H9 (cell line): ENCODE measurements at places on chromosomes 11 and 22. TPM values are rescaled to one million over a fixed set of nuclear protein-coding genes. Genes with fewer than 3 reads are reported as not detected.
A peak's percentile ranks its signal among the peaks of the same experiment; 100 is the strongest.

GRCh38 chr11:14657841-14658240, 14.2 kb downstream of the PDE3B start:
- no peak overlapping the region for H3K27ac ChIP-seq
- peaks cover 21% of the 10 kb centered on the region for H3K36me3 ChIP-seq
- H3K4me1 ChIP-seq, result no peaks in the 10 kb centered on the region
- no peaks in the 10 kb centered on the region for H3K27me3 ChIP-seq
- no peak overlapping the region for H3K4me3 ChIP-seq

The ASRGL1 gene
- 30.9 and 31.1 TPM in 2 replicates for total RNA-seq

- H3K36me3 ChIP-seq, result no peaks in the 10 kb centered on the region
- peaks cover 6% of the 10 kb centered on the region; the same call in 1 of the 2 replicates for H3K4me1 ChIP-seq
- no peak overlapping the region for H3K27ac ChIP-seq
- no peak overlapping the region for H3K4me3 ChIP-seq
- H3K27me3 ChIP-seq, result no peaks in the 10 kb centered on the region
Measured at GRCh38 chr11:11401960-11402535, 49.0 kb upstream of the CSNK2A3 start.

The TEAD1 gene
- 75.1 and 76.8 TPM in 2 replicates for total RNA-seq

GRCh38 chr22:33492210-33492651, 428.0 kb downstream of the LARGE1 start:
- H3K36me3 ChIP-seq, result peaks cover 3% of the 10 kb centered on the region; the same call in 1 of the 2 replicates
- peak overlapping the region; percentile 10 for H3K27ac ChIP-seq
- peaks cover 9% of the 10 kb centered on the region for H3K4me1 ChIP-seq
- no peak for DNase-seq
- H3K4me3 ChIP-seq, result peak overlapping the region; percentile 64; the same call in 1 of the 3 replicates
- H3K27me3 ChIP-seq, result no peaks in the 10 kb centered on the region

DNA sequence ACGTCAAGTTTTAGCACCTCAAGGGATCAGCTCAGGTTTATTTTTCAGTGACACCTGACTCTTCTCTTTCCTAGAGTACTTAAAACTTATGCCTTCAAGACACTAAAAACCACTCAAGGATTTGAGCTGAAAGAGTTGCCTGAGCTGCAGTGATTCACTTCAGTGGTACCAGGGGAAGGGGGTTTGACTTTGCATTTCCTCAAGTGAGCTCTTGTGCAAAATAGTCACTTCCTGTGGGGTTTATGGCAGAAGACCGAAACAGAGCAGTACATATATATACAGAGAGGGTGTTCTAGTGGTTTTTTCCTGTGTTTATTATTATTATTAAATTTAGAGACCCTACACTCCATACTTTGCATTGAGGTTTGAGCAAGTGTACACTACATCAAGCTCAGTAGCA, 60.7 kb downstream of the DBX1 start:
- H3K4me1 ChIP-seq, result no peaks in the 10 kb centered on the region
- DNase-seq, result no peak
- H3K27me3 ChIP-seq, result no peaks in the 10 kb centered on the region
- no peak overlapping the region for H3K4me3 ChIP-seq

GRCh38 chr11:12009617-12010321, 1.3 kb upstream of the DKK3 start:
- no peak for DNase-seq
- H3K4me3 ChIP-seq, result peak overlapping the region; percentile 84
- H3K4me1 ChIP-seq, result peaks cover 2% of the 10 kb centered on the region; the same call in 1 of the 2 replicates

DNA sequence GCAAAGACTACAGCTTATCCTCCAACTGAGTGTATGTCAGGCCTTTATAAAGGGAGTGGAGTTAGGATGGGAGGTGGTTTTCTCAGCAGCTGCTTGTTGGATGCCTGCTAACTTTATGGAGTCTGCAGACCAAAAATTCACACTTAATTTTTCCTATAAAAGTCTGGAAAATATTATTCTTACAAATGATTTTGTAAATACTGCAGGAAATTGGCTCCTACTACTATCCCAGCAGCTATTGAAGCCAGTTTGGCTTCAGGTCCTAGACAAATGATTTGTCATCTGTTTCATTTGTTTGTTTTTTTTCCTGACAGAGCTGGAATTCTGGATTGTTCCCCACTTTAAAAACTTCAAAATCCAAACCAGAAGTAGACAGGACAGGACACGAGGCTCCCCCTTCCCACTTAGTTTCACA, 292.5 kb downstream of the TMEM135 start:
- no peaks in the 10 kb centered on the region for H3K4me1 ChIP-seq
- no peak overlapping the region for H3K4me3 ChIP-seq
- H3K27ac ChIP-seq, result no peak overlapping the region

The SF1 gene
- total RNA-seq, result 514 and 528 TPM in 2 replicates

The OR4A16 gene
- total RNA-seq, result not detected in 2 replicates

DNA sequence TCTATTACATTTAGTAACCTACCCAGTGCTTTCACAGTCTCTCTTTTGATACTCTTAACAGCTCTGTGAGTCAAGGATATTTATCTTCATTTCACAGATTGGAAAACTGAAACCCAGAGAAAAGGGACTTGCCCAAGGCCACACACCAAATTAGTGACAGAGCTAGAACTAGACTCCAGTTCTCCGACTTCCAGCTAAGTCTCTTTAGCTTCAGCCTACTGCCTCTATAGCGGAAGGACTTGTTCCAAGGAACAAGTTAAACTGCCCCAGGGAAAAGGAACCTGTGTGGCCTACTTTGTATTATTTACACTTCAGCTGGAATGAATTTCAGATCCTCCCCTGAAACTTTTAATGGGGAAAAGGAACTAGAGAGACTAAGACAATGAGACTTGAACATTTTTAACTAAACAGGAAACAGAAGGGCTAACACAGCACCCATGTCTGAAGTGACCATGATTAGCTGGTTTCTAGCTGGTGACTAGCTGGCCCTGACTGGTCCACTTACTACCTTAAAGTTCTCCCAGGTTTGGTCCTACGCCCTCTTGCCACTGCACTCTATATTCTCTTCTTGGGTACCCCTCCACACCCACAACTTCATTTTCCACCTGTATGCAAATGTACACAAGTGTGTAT, 1.3 kb downstream of the LRRC51 start:
- H3K4me3 ChIP-seq, result peak overlapping the region; percentile 95
- H3K27me3 ChIP-seq, result no peaks in the 10 kb centered on the region
- peaks cover 4% of the 10 kb centered on the region for H3K36me3 ChIP-seq
- DNase-seq, result no peak
- H3K4me1 ChIP-seq, result no peaks in the 10 kb centered on the region
- no peak overlapping the region for H3K27ac ChIP-seq

The SEPTIN5 gene
- 17.7 and 17.8 TPM in 2 replicates for total RNA-seq

DNA sequence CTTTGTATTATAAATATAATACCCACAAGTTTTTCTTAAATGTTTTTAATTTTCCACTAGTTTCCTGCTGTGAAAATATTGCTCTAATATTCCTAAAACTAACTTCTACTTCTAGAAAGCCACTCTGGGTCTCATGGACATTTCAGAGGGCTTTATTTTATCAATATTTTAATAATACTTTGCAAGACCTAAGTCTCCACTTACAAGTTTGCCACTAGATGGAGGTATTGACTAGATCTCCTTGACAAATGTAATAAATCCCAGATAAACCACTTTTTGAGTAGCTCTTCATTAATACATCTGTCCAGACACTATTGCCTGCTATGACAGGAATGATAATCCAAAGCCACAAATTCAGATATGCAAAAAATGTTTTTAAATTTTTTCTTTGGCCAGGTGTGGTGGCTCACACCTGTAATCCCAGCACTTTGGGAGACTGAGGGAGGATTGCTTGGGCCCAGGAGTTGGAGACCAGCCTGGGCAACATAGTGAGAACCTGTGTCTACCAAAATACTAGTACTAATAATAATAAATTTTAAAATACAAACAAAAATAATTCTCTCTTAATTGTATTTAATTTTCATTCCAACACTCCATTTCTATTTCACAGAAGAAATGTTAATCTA, 3.5 kb upstream of the ACAT1 start:
- H3K27ac ChIP-seq, result no peak overlapping the region
- DNase-seq, result no peak
- no peaks in the 10 kb centered on the region; the same call in 1 of the 2 replicates for H3K27me3 ChIP-seq
- peaks cover 4% of the 10 kb centered on the region; the same call in 1 of the 2 replicates for H3K4me1 ChIP-seq

The GUCY1A2 gene
- 0.55 and 0.70 TPM in 2 replicates for total RNA-seq

GRCh38 chr11:11252403-11252802, 100.6 kb downstream of the CSNK2A3 start:
- H3K4me1 ChIP-seq, result no peaks in the 10 kb centered on the region
- no peak for DNase-seq
- H3K36me3 ChIP-seq, result peaks cover under 1% of the 10 kb centered on the region; the same call in 1 of the 3 replicates

The ZNF214 gene
- 4.0 and 5.0 TPM in 2 replicates for total RNA-seq

DNA sequence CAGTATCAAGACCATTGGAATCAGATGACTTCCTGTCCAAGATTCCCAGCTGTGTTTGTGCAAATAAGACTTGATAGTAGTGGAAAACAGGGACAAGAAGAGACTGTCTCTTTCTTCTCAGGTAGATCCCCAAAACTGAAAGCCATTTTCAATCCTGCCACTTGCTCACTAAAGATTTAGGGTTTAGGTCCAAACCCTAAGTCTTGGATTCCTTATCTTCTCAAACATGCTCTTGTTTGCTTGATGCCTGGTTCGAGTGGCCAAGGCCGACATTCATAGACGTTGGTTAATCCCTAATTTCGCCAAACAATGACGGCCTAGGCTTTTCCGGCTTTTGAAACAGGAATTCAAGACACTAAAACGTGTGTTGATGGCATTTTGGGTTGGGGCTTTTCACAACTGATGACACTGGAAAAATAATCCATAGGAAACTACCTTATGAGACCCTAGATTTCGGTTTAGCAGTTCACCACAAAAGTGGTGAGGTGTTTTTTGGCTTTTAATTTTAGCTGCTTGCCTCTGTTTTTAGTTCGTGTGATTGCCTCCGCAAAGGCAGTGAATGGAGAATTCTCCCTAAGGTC, 1.0 kb upstream of the GTPBP1 start:
- H3K27me3 ChIP-seq, result no peaks in the 10 kb centered on the region
- peak overlapping the region; percentile 59 for H3K27ac ChIP-seq
- H3K4me3 ChIP-seq, result peak overlapping the region; percentile 95
- H3K4me1 ChIP-seq, result peaks cover 10% of the 10 kb centered on the region

The ACRV1 gene
- not detected in 2 replicates for total RNA-seq

The PRR33 gene
- not detected in 2 replicates for total RNA-seq

- no peak overlapping the region for H3K27ac ChIP-seq
- H3K36me3 ChIP-seq, result no peaks in the 10 kb centered on the region
- H3K4me3 ChIP-seq, result no peak overlapping the region
Measured at GRCh38 chr22:22834783-22835182, 52.8 kb upstream of the IGLL5 start.

The OR6A2 gene
- total RNA-seq, result 0.33 and 0.35 TPM in 2 replicates

GRCh38 chr11:121958323-121958970, 157.6 kb downstream of the BLID start:
- no peaks in the 10 kb centered on the region for H3K4me1 ChIP-seq
- H3K27ac ChIP-seq, result no peak overlapping the region
- no peak for DNase-seq
- H3K4me3 ChIP-seq, result no peak overlapping the region

- H3K4me1 ChIP-seq, result peaks cover 2% of the 10 kb centered on the region; the same call in 1 of the 2 replicates
- H3K27me3 ChIP-seq, result no peaks in the 10 kb centered on the region
- DNase-seq, result no peak
- H3K4me3 ChIP-seq, result no peak overlapping the region
Measured at GRCh38 chr11:85762226-85762625, 48.7 kb downstream of the SYTL2 start.

GRCh38 chr11:96267496-96268032, 75.4 kb downstream of the MAML2 start:
- no peaks in the 10 kb centered on the region for H3K27me3 ChIP-seq
- H3K4me1 ChIP-seq, result peaks cover 2% of the 10 kb centered on the region; the same call in 1 of the 2 replicates
- H3K27ac ChIP-seq, result no peak overlapping the region
- no peak for DNase-seq
- no peak overlapping the region for H3K4me3 ChIP-seq

The C22orf15 gene
- 0.81 and 1.8 TPM in 2 replicates for total RNA-seq

The WT1 gene
- total RNA-seq, result 0.15 and 0.20 TPM in 2 replicates

GRCh38 chr11:126175393-126175792, 36.1 kb downstream of the RPUSD4 start:
- no peak for DNase-seq
- H3K36me3 ChIP-seq, result no peaks in the 10 kb centered on the region
- no peak overlapping the region for H3K4me3 ChIP-seq
- no peak overlapping the region for H3K27ac ChIP-seq
- no peaks in the 10 kb centered on the region for H3K27me3 ChIP-seq
